Fibroblast of villous mesenchyme (primary cell): ENCODE measurements at places on chromosomes 11 and 22. TPM values are rescaled to one million over a fixed set of nuclear protein-coding genes. Genes with fewer than 3 reads are reported as not detected.

- DNase-seq: no peak
Observed at GRCh38 chr22:43926349-43926710, 2.7 kb downstream of the PNPLA3 start.

The EIF3M gene
- 182 and 279 TPM in 2 replicates for total RNA-seq

GRCh38 chr11:86418917-86419316, 44.2 kb downstream of the CCDC81 start:
- peak; percentile 20 for DNase-seq

The SGSM1 gene
- not detected in 2 replicates for total RNA-seq

DNA sequence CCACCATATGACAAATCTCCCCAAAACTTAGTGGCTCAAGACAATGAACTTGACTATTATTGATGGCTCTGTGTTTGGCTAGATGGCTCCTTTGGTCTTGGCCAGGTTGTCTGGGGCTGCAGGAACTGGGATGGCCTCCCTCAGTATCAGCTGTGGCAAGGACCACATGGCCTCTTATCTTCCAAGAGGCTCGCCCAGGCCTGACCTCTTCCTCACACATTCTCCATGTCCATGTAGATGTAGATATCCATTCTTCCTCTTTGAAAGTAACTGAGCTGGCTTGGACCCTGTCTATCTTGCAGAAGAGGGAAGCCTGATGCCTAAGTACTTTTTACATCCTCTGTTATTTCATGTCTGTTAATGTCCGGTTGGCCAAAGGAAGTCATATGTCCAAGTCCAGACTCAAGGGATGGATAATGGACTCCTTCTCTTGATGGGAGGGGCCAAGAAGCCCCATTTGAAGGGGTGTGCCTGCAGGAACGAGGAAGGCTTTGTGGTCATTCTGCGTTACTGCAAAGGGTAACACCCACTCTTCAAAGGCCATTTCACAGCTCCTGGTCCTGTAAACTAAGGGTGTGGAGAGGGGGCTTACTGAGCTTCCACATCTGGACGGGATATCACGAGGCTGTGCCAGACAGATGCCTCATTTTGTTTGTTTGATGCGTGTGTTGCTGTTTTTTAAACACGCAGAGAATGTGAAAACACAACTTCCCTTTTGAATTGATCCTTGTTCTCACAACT, 87.1 kb downstream of the GRIK4 start:
- DNase-seq: no peak

GRCh38 chr22:37064553-37064952, 13.0 kb downstream of the KCTD17 start:
- DNase-seq: no peak

DNA sequence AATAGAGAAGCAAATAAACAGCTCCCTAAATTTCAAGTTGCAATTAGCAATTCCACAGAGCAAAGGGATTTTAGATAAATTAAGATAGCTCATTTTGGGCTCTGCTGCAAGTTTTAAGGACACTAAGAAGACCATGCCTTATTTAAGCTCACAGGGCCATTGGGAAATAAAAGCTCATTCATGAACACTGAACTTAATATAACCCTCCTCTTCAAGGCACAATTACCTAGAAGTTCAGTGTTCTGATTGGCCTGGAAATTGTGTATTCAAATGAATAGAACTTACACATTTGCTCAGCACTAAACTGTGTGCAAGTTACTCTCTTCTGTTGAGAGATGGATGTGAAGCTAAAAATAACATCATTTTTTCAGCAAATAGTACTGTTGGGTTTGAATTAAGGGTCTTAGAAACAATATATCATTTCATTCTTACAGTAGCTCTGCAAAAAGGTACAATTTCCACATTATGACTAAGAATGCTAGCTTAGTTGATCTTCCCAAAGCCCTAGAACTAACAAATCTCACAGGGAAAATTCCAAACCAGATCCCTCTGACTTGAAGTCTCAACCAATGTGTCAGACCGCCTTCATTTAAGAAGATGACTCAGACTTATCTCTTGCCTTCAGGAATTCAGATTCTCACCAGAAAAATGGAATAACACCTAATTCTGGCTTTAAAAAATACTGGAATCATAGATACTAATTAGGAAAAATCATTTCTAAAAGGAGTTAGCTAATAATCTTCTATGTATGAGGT, 87.4 kb upstream of the LRRC55 start:
- peak; percentile 42 for DNase-seq

The ARHGEF17 gene
- total RNA-seq: 71.2 and 78.3 TPM in 2 replicates

DNA sequence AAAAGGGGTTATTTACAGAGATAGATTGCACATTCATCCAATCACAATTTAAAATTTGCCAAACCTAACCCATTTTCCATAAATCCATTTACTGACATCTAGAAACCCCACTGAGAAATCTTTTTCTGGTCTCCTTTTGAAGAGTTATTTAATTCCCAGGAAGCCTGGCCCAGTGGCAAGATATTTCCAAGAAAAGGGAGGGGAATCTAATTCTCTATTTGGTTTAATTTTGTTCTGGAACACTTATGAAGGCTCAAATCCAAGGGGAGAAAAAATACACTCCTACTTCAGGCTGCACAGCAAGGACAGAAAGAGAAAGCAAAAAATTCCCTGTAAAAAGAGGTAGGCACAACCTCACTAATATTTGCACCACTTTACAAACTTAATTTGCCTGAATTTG, 88.2 kb upstream of the LDLRAD3 start:
- no peak for DNase-seq
